ENCODE measurements at places on chromosomes 16 and 17. TPM values are rescaled to one million over a fixed set of nuclear protein-coding genes. Genes with fewer than 3 reads are reported as not detected.

TBC1D24 gene
- 18.5 TPM for total RNA-seq

KATNIP gene
- 80.4 TPM for total RNA-seq

GRCh38 chr17:79797492-79798298, 818 bp upstream of the CBX8 start:
- DNase-seq = no peak

DNA sequence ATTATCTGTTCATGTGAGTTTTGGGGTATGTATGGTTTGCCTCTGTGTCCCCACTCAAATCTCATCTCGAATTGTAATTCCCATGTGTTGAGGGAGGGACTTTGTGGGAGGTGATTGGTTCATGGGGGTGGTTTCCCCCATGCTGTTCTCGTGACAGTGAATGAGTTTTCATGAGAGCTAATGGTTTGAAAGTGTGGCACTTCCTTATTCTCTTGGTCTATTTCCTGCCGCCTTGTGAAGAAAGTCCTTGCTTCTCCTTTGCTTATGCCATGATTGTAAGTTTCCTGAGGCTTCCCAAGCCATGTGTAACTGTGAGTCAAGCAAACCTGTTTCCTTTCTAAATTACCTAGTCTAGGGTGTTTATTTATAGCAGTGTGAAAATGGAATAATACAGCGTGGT, 128.1 kb upstream of the HS3ST4 start:
- DNase-seq = no peak

GRCh38 chr17:44205962-44206824, 6.5 kb upstream of the ATXN7L3 start:
- no peak for DNase-seq

GRCh38 chr16:54118846-54119245, 167.7 kb downstream of the IRX3 start:
- no peak for DNase-seq
